Stimulated activated CD4-positive, alpha-beta T cell treated with anti-CD3 and anti-CD28 coated beads, Interleukin-15, amount 100 ng/mL, for 1 hour (primary cell): ENCODE measurements at places on chromosomes 2 and 18.

- no peak for DNase-seq
Measured at GRCh38 chr2:232901736-232902578, 31.9 kb downstream of the SNORC start.

DNA sequence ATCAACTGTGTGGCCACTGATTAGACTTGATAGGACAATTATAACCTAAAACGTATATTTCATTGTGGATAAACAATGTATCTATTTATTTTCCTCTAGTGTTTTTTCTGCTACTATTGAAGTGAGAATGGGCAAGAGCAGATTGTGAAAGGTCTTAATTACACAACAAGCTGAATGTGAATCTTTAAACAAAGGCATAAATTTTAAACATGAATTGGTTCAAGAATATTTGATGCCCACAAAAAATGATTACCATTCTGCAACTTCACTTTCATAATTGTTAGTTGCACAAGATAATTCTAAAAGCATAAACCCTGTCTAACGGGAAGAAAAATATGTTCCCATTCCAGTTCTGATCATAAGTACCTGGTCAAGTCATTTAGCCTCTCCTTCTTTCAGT lies 285.6 kb downstream of the GULP1 start:
- DNase-seq: no peak

DNA sequence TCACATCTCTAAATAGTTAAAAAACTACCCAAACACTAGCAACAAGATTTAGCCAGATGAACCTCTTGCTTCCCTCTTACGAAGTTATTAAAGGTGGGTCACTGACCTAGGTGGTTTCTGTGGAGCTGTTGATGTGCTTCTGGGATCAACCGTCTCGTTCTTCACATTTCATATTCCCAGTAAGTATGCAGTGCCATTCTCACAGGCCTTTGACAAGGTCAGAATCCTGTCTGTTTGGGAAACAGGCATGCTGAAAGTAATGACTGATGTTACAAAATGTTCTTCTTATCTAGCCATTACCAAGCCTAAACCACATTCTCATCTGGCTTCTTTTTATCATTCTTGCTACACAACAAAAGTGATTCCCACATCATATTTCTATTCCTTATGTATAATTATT lies 70.3 kb downstream of the WDR7 start:
- DNase-seq: no peak

GRCh38 chr2:106812383-106812782 lies 73.6 kb downstream of the ST6GAL2 start:
- no peak for DNase-seq

DNA sequence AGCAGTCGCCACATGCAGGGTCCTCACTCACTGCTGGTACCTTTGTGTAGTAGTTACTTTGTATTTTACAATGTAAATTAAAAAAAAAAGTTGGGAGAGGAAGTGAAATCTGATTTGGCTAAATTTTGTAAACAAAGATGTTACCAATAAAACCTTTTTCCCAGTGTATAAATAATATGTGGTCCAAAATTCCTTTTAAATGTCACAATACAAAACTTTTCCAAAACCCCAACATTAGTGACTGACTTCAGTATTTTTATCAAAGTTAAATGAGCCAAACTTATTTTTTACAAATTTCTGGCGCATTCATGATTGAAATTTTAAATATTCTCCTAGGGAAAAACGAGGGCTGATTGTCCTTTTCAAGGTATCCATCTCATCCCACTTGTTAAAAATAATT lies 239.9 kb downstream of the AGAP1 start:
- no peak for DNase-seq

DNA sequence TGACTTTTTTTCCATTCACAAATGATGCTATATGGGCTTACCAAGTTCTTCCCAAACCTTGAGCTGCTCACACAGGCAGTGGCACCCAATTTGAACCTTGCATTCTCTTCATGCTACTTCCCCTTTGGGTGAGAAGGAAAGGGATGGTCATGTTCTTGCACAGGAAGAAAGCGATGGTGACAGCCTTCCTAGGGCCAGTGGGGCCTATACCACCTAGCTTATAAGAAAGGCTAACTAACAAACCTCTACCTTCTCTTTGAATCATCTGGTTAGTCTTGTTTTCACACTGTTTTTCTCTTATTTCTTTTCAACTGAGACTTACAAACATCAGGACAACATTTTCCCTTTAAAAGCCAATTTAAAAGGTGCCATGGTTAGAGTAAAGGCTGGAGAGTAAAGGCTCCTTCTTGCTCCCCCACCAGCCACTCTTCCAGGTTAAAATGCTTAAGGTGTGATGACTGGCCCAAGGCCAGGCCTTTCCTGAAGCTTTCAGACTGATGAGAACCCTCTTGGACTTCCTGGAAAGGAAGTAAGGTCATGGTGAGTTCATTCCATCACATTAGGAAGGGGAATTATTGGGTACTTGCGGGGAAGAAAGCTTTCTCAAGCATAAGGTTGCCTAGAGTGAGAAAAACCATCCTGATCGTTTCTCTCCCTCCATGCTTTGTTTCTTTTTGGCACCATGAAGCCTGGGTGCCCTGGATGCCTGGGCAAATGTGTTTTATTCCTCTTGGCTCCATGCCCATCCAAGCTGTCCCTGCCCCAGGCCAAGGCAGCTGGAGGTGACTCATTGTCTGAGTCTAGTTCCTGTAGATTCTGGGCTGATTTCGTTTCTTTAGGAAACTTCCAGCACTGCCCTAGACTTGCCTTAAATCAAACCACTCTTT lies 41.4 kb upstream of the ITGB6 start:
- no peak for DNase-seq

GRCh38 chr2:106642679-106643078 lies 155.5 kb downstream of the CD8B2 start:
- DNase-seq: no peak

GRCh38 chr18:77422974-77423867 lies 173.6 kb downstream of the GALR1 start:
- DNase-seq: no peak

DNA sequence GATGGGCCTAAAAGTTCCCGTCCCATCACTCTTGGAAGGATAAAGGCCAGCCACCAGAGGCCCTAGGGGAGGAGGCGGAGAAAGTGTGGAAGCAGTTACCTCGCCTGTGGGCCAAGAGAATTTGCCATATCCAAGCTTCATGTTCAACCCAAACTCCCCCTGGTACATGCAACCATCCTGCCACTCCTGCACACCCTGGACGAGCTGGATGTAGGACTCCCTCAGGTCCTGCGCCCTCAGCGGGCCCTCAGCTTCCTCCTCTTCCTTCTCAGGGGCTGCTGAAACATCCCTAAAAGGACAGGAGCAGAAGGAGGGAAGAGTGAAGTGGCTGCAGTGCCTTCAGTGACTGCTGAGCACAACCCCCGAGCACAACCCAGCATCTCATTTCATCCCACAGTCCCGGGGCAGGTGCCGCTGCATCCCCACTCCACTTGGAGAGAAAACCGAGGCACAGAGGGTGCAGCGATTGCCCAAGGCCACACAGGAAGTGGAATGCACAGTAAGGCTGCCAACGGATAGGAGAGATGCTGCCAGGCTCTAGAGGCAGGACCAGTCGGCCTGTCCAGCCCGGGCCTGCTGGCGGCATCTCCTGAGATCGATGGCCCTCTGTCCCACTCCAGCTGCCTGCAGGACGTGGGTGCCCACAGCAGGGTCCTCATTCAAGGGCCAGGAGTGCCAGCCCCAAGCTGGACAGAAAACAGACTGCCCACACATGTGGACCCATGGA lies 2.9 kb downstream of the ANKMY1 start:
- no peak for DNase-seq

DNA sequence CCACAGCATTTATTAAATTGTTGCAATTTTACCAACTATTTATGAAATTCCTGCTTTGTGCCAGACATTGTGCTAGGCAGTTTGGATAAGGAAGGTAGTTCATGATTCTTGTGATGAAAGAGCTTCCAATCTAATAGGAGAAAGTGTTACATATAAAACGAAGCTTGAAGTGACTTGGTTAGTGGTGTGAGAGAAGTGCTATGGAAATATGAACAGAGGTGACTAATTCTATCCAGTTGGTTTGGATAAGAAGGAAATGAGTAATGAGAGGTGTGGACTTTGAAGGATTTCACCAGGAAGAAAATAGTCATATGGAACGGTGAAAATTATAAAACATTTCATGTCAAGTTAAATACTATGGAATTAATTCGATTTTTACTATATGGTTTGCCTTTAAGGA lies 48.6 kb downstream of the EML6 start:
- DNase-seq: no peak

DNA sequence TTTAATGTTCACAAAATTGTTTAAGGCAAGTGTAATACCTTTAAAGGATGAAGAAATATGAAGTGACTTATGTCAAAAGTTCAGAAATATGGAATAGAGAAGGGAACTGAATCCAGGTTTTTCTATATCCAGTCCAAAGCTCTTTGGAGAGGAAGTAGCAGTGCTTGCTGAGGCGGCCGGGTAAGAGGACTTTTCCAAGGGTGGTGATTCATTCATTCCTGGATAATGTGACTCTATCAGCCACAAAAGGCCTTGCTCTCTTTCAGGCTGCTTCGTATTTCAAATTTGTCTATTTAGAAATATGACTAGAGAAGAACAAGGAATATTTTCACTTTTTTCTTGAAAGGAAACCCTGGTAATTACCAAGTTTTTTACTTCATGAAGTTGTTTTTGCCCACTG lies 830.1 kb upstream of the ZEB2 start:
- DNase-seq: no peak
